Pancreas (tissue), 10 donors: ENCODE measurements at places on chromosomes 12 and 14. TPM values are rescaled to one million over a fixed set of nuclear protein-coding genes. Genes with fewer than 3 reads are reported as not detected.

The LBHD2 gene
- not detected for total RNA-seq

DNA sequence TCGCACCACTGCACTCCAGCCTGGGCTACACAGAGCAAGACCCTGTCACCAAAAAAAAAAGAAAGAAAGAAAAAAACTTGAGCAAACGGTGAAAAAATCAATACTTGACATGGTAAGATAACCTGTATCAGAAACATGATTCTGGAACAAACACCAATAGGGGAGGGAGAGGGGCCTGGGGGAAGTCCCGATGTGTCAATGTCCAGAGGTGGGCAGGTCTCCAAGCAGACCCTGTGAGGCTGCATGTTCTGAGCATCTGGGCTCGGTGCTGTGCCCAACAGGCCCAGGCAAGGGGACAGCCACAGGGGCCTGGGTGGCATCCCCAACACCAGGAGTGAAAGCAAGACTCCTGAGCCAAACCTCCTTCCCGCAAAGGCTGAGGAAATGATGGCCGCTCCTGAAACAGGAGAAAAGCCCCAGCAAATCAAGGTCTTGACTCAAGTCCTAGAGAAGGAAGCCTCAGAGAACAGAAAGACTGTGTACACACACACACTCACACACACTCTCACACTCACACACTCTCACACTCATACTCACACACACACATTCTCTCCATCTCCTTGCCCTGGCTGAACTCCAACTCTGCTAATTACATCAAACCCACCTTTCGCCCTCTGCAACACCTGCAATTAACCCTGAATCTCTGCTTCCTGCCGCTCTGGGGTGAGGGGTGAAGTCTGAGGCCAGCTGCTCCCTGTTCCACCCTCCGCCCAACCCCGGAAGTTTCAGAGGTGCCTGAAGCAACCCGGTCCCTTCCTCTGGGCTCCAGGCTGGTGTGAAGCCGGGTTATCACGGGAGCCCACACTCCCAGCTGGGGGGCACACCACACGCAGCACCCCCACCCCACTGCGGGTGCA, 20.4 kb downstream of the CCDC88C start:
- DNase-seq = peak; percentile 73

DNA sequence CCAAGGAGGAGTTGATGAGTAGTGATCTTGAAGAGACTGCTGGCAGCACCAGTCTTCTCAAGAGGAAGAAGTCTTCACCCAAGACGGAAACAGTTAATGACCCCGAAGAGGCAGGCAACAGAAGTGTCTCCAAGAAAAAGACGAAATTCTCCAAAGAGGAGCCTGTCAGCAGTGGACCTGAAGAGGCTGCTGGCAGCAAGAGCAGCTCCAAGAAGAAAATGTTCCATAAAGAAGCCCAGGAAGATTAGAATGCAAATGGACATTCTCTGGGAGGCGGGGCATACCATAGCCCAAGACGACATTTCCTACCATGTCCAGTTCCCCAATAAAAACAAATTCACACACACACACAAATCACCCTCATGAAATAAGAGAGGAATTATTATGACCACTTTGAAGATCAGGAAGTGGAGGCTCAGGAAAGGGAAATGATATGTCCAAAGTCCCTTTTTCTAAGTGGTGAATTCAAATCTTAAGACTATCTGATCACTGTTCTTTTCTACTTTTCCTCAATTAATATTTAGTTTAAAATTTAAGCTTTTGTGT, 131.8 kb downstream of the PAWR start:
- DNase-seq = no peak

The SCN8A gene
- total RNA-seq = 3.2 TPM

The BMAL2 gene
- total RNA-seq = 1.1 TPM

- no peak for DNase-seq
Measured at GRCh38 chr12:115088995-115089841, 405.2 kb upstream of the TBX3 start.

GRCh38 chr14:106039400-106039799, 513.0 kb downstream of the TMEM121 start:
- DNase-seq = peak; percentile 28

- no peak for DNase-seq
Measured at GRCh38 chr12:53195516-53196420, 11.3 kb downstream of the ITGB7 start.

The NGB gene
- total RNA-seq = 0.24 TPM

The MDGA2 gene
- not detected for total RNA-seq

The INHBC gene
- total RNA-seq = not detected

DNA sequence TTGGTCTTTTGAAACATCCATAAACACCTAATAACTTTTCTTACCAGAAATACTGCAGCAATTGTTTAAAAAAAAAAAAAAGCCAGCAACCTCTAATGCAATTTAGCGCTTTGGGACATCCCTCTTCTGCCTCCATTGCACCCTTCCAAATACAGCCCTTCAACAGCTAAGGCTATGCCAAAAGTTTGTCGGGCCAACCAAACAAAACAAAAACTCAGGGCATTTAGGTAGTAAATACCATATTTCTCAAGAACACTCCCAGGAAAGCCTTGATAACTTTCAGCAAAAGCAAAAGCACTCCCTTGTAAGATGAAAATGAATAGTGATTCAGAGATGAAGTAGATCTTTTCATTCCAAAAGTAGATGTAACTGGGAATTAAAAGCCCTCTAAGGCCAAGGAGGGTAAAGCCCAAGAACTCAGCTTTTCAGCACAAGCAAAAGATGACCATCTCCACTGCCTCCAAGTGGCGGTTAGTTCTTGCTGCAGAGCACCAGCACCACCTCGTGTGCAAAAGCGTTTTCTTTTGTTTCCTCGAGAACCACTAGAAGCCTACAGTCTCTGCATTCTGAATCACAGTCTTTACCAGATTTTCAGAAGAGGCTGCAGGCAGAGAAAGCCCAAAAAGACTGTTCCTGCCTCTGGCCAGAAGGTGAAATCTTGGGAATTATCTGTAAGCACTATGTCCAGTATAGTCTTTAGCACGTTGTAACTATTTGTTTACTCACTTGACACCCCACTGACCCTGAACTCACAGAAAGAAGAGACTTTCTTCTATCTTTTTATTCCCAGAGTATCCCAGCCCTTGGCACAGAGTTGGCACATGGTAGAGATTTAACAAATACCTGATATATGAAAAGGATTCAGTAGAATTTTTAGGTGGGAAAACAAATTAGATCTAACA, 53.1 kb downstream of the SIX6 start:
- DNase-seq = no peak

DNA sequence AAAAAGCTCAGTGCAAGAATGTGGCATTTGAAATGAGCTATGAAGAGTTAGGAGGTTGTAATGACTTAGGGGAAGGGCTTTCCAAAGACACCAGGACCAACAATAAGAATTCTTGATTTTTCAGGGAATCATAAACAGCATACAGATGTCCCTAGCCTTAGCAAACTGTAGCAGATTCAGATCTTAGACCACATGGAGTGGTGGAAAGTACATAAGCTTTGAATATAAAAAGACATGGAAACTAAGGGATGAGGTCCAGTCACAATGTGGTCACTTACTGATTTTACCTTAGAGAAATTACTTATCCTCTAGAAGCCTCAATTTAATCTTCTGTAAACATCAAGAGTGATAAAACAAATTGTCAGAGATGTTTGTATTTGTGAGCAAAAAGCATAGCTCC, 186.6 kb downstream of the DUSP6 start:
- DNase-seq = no peak

DNA sequence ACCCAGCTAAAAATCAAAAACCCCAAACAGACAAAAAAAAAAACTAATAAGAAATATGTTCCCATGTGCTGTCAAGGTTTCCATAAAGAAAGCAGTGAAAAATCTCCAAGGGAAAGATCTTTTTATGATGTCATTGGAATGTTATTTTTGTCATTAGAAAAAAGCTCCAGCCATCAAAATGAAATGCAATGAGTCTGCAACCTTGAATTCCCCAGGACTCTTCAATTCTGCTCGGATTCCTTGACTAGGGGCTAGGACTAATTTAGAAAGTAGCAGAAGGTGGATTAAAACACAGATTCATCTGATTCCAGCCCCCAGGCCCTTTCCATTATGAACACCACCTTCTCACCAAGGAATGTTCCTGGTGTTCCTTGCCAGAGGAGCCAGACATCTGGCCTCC, 6.0 kb upstream of the PCNX1 start:
- DNase-seq = no peak

GRCh38 chr14:99055816-99056215, 216.2 kb downstream of the BCL11B start:
- no peak for DNase-seq

DNA sequence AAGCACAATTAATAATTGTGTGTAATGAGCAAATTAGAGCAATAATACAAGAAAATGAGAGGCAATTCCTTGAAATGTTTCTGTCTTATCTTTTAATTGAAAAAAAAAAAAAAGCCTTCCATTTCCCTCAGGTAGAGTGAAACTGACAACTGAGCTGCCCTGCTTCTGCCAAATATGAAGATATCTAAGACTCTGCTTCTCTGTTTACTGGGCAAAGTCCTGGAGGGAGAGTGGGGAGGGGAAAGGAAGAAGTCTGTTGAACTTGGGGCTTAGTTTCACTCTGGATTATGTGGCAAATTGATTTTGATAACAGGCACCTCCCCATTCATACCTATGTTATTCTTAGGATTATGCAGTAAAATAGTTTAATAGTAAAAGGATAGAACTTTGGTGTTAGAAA, 364.9 kb downstream of the NRXN3 start:
- no peak for DNase-seq

GRCh38 chr12:95088379-95088778, 15.0 kb upstream of the NR2C1 start:
- DNase-seq = no peak

DNA sequence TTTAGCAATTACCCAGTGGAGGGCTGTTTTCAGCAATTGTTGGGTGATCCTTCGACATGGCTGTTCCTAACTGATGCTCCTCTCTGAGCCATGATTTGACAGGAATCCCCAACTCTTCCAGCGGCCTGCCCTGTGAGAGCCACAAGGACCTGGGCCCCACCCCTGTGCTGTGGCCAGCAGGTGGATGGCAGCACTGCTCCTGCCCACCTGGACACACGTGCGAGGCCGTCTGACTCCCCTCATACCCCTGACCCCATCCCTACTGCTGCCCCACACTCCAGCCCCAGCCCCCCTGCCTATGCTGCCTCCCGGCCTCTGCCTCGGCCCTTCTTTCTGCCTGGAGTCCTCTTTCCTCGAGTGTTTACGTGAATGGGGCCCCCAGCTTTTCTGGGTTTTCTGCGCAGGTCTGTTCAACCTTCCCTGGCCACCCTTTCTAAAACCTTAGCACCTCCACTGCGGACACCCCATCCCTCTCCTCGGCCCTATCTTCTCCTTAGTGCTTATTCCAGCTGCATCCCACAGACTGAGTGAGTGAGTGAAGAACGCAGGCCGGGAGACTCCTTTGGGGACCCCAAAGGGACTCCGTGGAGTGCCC, 111.4 kb downstream of the DICER1 start:
- no peak for DNase-seq

The MGAT2 gene
- total RNA-seq = 15.8 TPM

The LRTM2 gene
- total RNA-seq = not detected

DNA sequence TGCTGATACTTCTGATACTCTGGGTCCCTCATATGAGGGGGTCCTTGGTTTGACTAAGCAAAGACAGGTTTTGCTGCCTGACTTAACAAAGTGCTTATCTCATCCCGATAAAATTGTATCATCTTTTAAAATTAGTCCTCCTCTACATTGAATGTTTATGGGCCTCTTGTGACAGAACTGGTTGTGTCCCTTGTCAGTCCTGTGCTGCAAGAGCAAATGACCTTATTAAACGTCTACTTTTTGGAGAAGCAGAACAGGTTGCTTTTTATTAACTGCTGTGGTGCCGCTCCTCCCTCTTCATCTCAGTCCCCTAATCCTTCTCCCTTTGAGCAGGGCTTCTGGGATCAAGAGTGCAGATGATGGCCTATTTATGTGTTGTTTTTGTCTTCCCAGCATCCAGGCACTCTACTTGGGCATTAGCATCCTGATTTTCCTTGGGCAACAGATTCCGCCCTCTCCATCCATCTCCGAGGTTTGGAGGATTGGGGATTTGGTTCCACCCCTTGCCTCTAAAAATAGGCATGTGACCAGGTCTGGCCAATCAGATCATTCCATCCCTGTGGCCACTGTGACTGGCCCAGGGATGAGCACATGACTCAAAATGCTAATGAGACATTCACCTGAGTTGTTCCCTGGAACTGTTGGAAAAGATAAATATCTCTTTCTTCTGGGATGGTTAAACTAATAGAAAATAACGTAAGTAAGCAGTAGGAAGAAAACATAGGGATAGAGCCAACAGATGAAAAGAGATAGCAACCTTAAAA, 2.9 kb upstream of the DENR start:
- DNase-seq = no peak

DNA sequence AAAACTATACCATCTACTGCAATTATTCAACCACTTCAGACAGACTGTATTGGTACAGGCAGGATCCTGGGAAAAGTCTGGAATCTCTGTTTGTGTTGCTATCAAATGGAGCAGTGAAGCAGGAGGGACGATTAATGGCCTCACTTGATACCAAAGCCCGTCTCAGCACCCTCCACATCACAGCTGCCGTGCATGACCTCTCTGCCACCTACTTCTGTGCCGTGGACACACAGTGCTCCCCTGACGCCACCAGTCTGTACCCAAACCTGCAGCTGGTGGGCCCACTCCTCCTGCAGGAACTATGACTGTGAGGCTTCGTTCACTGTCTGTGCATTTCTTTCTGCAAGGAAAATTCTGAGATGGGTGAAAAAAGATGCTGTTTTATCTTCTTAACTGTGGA, 284.7 kb downstream of the DAD1 start:
- no peak for DNase-seq

DNA sequence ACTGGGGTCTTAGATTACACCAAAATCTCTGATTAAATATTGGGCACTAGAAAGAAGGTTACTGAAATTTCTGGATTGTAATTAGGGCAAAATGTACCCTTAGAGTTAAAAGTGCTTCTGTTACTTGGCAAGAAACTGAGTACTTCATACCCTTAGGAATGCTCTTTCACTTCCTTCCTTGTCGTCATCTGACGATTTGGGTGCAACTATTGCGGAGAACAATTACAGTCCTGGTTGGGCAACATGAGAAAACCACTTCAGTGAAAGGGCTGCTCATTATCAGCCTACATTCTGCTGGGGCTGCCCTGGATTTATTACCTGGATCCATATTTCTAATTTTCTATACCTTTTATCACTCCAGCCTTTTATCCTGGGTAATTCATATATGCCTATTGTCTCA, 348.5 kb upstream of the MDGA2 start:
- DNase-seq = no peak

The AICDA gene
- not detected for total RNA-seq

GRCh38 chr14:61566537-61567225, 128.6 kb upstream of the HIF1A start:
- no peak for DNase-seq

DNA sequence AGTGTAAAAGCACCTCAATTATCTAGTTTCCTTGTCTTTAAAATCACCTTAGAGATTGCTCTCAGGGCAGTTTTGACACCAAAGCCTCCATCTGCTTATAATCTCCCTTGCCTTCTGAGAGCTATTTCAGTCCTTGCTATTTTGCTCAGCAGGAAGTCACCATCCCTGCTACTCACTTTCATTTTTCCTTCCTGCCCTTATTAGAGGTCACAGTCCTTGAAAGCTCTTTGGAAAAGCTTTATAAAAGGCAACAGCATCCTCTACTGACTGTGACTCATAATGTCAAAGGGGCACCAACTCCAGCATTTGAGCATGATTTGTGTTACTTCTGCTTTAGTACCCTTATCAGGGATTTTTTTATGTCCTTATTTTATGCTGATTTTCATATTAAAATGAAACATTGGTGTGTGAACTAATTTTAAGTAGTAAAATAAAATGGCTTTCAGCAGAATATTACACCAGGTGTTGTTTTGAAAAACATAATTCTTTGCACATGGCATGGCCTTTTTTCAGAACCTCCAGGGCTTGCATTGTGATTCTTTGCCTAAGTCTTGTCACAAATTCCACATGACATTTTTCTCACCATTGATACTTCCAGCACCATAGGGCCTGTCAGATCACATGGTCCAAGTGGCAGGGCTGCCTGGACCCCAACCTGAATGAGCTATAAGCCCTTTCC, 213.0 kb downstream of the ADAMTS20 start:
- DNase-seq = no peak
